ENCODE measurements at places on chromosomes 12 and 14. TPM values are rescaled to one million over a fixed set of nuclear protein-coding genes. Genes with fewer than 3 reads are reported as not detected.

GPD1 gene
- 188 TPM for total RNA-seq

PTGER2 gene
- total RNA-seq, result 14.4 TPM

PPP1R36 gene
- 0.59 TPM for total RNA-seq

DNAH10 gene
- not detected for total RNA-seq

DNA sequence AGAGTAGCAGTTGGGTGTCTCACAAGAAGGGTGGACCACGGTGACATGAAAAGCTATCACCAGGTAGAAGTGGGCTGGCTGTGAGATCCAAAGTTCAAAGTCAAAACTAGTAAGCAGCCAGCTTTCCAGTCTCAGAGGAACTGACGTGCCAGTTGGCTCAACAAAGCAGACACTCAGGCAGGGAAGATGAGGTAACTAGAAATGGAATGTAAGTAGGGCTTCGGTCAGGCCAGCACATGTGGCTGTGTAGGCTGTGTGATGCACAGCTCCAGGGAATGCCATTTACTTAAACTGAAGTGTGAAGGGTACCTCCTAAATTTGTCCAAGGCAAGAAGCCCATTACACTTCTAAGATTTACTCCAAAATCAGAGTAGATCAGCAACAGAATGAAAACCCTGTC, 43.6 kb downstream of the PTPRR start:
- no peak for DNase-seq
- H3K27ac ChIP-seq, result no peak overlapping the region
- no peak overlapping the region for H3K4me3 ChIP-seq
- H3K36me3 ChIP-seq, result no peaks in the 10 kb centered on the region
- H3K27me3 ChIP-seq, result no peaks in the 10 kb centered on the region

GRCh38 chr14:70842851-70843462, 33.6 kb upstream of the MAP3K9 start:
- H3K4me3 ChIP-seq, result no peak overlapping the region
- H3K27ac ChIP-seq, result no peak overlapping the region
- no peaks in the 10 kb centered on the region for H3K4me1 ChIP-seq
- no peaks in the 10 kb centered on the region for H3K27me3 ChIP-seq
- no peaks in the 10 kb centered on the region for H3K36me3 ChIP-seq

- H3K27me3 ChIP-seq, result no peaks in the 10 kb centered on the region
- peak within 1 kb of the TSS; percentile 27 for H3K27ac ChIP-seq
- no peak for DNase-seq
- peaks cover 28% of the 10 kb centered on the region for H3K4me1 ChIP-seq
- peak within 1 kb of the TSS; percentile 27 for H3K4me3 ChIP-seq
Measured at GRCh38 chr12:13981296-13981962, at the start of gene GRIN2B. TSS of gene GRIN2B (minus strand) at chr12:13981602. CDS start at chr12:13866208, 115,394 bp downstream.

- H3K4me1 ChIP-seq, result no peaks in the 10 kb centered on the region
- H3K4me3 ChIP-seq, result no peak overlapping the region
- no peaks in the 10 kb centered on the region for H3K27me3 ChIP-seq
- no peaks in the 10 kb centered on the region for H3K36me3 ChIP-seq
Measured at GRCh38 chr12:102539651-102540553, 59.5 kb upstream of the IGF1 start.

- no peak for DNase-seq
- H3K4me1 ChIP-seq, result no peaks in the 10 kb centered on the region
- H3K27me3 ChIP-seq, result no peaks in the 10 kb centered on the region
- H3K27ac ChIP-seq, result no peak overlapping the region
- no peaks in the 10 kb centered on the region for H3K36me3 ChIP-seq
Measured at GRCh38 chr12:91722072-91722471, 423.6 kb downstream of the BTG1 start.

DNA sequence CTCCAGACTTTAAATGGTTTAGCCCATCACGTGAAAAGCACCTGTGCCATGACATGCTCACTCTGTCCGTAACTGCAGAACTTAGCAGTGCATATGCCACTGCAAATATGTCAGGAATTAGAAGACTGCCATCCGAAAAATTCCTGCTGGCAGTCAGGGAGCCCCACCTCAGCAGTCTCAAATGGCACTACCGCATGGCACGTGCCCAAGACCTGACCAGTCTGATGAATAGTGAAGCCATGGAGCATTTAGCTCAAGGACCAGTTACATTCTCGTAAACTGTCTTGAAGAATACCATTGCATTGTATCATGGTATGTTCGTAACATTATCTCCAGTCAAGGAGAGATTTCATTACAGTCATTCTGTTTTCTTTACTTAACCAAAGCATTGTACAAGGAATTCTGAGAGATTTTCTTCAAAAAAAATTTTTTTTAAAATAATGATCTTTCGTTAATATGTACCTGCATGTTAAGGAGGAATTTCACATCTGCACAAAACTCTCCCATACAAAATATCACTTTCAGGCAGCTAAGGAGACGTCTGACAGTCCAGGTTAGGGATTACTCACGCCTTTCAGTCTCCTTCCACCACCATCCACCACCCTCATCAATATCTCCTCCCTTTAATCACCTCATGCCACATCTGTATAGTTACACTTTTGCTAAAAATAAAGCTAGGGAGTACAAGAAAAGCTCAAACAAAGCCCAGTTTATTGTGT, 138.5 kb downstream of the ANO2 start:
- DNase-seq, result no peak
- no peaks in the 10 kb centered on the region for H3K4me1 ChIP-seq
- H3K36me3 ChIP-seq, result no peaks in the 10 kb centered on the region
- no peak overlapping the region for H3K27ac ChIP-seq

DNA sequence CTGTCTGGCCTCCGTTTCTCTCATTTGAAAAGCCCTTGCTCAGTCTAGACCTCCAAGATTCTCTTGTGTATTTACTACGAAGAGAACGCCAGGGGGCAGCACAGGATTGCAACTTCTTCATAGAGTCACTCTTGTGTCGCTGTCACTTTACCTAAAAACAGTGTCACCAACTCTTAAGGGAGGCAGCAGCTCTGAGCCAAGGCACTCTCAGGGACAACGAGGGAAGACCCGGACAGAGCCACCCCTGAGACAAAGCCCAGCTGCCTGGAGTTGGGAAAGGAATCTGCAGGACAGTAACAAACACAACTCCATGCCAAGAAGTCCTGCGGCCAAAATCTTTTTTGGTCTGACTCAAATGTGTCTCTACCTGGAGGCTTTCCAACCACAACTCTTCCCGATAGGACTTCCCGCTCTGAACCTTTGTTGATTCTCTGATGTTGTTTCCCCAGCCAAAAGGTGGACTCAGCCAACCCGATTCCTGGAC, 9.6 kb upstream of the RPAP3 start:
- DNase-seq, result peak; percentile 53
- H3K4me1 ChIP-seq, result peaks cover 24% of the 10 kb centered on the region
- H3K27ac ChIP-seq, result peak overlapping the region; percentile 83
- no peaks in the 10 kb centered on the region for H3K27me3 ChIP-seq
- H3K4me3 ChIP-seq, result no peak overlapping the region

GRCh38 chr12:124927201-124928094, 13.0 kb upstream of the UBC start:
- H3K27me3 ChIP-seq, result no peaks in the 10 kb centered on the region
- H3K4me3 ChIP-seq, result peak overlapping the region; percentile 53
- no peaks in the 10 kb centered on the region for H3K36me3 ChIP-seq
- H3K4me1 ChIP-seq, result peaks cover 8% of the 10 kb centered on the region

DNA sequence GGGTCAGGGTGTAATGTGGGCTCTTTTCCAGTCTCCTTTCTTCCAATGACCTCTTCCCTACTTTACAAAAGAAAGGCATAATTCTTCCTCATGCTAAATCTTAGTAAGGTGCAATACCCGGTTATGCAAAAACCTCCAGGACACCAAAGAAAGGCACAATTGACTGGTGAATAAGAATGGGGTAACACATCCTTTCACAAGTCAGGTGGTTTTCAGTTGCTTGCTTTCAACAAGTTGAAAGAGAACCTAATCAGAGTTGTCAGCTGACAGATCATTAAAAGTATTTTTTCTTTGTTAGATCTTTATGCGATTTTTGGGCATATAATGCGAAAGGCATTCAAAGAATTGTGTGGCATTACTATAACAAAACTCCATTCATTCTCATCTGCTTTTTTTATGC, 1.3 kb upstream of the AEBP2 start:
- H3K4me1 ChIP-seq, result no peaks in the 10 kb centered on the region
- H3K27me3 ChIP-seq, result no peaks in the 10 kb centered on the region
- no peak for DNase-seq
- no peaks in the 10 kb centered on the region for H3K36me3 ChIP-seq
- no peak overlapping the region for H3K4me3 ChIP-seq

GRCh38 chr14:94770251-94770749, 387 bp upstream of the GSC start:
- no peak for DNase-seq
- H3K36me3 ChIP-seq, result no peaks in the 10 kb centered on the region
- no peaks in the 10 kb centered on the region for H3K4me1 ChIP-seq
- H3K27me3 ChIP-seq, result peaks cover 15% of the 10 kb centered on the region

DNA sequence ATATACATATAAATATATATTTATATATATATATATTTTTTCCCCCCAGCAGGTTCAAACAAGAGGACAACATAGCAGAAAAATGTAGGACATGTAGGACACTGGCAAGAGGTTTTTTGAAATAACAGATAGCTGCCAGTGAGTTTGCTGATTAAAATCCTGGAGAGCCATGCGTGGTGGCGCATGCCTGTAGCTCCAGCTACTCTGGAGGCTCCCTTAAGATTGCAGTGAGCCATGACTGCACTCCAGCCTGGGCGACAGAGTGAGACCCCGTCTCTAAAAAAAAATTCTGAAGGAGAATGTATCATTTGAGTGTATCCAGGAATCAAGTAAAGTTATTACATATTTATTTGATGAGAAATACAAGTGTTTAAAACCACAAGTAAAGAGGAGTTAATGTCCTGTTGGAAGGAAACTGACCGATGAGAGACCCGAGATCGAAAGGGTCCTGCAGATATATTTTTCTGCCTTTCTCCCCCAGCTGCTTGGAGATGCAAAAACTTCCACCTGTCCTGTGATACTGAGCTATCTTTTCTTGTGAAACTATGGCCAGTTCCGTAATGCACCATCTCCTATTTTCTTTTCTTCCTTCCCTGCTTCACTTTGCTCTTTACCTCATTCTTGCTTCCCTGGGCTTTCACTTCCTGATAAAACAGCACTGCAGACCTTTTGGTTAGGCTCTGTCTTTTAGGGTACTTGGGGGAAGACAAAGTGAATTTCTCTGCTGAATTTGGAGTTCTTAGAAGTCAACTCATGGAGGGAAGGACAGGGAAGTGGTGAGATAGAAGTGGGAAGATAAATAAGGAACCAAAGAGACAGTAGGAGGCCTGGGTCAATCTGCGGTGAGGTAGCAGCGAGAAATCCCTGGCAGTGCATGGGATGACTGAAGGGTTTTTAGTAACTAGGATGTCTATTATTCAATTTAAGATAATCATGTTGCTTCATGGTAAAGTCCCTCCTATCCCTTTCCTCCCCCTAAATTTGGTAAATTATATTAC, 41.2 kb upstream of the SLC2A13 start:
- DNase-seq, result no peak
- no peaks in the 10 kb centered on the region for H3K4me1 ChIP-seq
- H3K27ac ChIP-seq, result no peak overlapping the region
- H3K27me3 ChIP-seq, result no peaks in the 10 kb centered on the region

CD9 gene
- total RNA-seq, result 500 TPM

DNA sequence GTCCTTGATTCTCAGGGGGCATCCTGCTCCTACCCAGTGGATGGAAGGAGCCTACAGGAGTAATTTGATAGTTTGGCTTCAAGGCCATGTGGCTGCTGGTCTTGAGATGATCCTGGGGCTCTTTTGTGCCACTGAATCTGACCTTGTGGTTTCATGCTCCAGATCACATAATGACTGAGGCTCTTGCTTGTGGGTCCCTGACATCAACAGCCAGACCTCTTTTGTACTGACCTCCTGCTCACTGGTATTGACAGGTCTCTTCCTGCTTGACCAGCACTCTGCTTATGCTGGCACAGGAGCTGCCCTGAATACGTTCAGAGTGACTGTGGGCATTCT, 23.2 kb upstream of the JPH4 start:
- no peak for DNase-seq
- H3K36me3 ChIP-seq, result no peaks in the 10 kb centered on the region
- H3K27me3 ChIP-seq, result no peaks in the 10 kb centered on the region
- no peaks in the 10 kb centered on the region for H3K4me1 ChIP-seq

TWF1 gene
- 66.1 TPM for total RNA-seq
